ENCODE measurements at places on chromosomes 6 and 20. TPM values are rescaled to one million over a fixed set of nuclear protein-coding genes. Genes with fewer than 3 reads are reported as not detected.

The SPAG4 gene
- 64.2 TPM for total RNA-seq

- no peak for DNase-seq
Observed at GRCh38 chr6:126199466-126199865, 140.4 kb upstream of the CENPW start.

DNA sequence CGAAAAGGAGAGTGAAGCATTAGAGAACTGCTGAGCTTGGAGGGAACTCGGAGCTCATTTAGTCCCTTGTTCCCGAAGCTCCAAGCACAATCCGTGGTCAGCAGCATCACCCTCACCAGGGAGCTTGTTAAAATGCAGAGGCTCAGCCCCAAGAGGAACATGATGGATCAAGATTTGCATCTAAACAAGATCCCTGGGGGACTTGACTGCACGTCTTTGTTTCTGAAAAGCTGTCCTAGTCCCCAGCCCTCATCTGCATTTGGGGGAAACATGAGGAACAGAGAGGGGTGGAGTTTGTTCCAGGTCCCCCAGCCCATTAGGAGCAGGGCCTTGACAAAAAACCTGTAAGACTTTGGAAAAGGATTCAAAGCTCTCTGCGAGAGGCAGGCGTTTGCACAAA is 4.1 kb upstream of the LBP start:
- DNase-seq = no peak

- DNase-seq = no peak
Observed at GRCh38 chr20:54692168-54692887, 216.9 kb downstream of the DOK5 start.

DNA sequence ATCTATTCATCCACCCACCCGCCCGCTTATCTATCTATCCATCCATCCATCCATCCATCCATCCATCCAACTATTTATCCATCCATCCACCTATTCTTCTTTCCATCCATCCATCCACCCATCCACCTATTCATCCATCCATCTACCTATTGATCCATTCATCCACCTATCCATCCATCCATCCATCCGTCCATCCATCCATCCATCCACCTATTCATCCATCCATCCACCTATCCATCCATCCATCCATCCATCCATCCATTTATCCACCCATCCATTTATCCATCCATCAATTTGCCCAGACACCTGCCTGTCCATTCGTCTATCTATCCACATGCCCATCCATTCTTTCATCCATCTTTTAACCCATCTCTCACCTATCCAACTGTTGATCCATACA is 71.1 kb upstream of the PMEPA1 start:
- DNase-seq = no peak

The AGER gene
- 29.9 TPM for total RNA-seq

- no peak for DNase-seq
Observed at GRCh38 chr6:37956711-37957275, 137.3 kb downstream of the ZFAND3 start.

The RGS17 gene
- total RNA-seq = not detected

DNA sequence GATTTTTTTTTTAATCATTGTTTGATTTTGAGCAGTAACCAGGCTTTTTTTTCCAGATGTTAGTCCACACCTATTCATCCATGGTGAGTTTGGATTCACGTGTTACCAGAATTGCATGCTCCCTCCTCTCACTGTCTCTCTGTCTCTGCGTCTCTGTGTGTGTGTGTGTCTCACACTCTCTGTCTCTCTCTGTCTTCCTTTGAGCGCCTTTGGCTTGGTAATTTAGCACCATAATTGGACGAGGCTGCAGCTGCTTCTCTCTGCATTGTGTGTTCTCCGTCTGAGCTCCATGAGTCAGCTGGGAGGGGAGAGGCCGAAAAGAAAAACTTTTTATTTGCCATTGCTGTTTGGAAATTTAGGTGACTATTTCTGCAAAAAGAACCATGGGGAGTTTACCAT is 3.4 kb downstream of the TFAP2B start:
- no peak for DNase-seq

Data from OCI-LY7 (cell line).